Adrenal gland (tissue), 19 donors: ENCODE measurements at places on chromosomes 3 and 15. TPM values are rescaled to one million over a fixed set of nuclear protein-coding genes. Genes with fewer than 3 reads are reported as not detected.

- no peaks in the 10 kb centered on the region for H3K4me1 ChIP-seq
- H3K4me3 ChIP-seq: no peak overlapping the region
- no peaks in the 10 kb centered on the region for H3K36me3 ChIP-seq
- no peak for DNase-seq
- peaks cover 12% of the 10 kb centered on the region for H3K27me3 ChIP-seq
Measured at GRCh38 chr3:13937131-13937530, 57.3 kb upstream of the WNT7A start.

GRCh38 chr15:78072080-78072892 is 5.2 kb downstream of the TBC1D2B start:
- peak; percentile 89 for DNase-seq
- no peaks in the 10 kb centered on the region for H3K27me3 ChIP-seq
- H3K27ac ChIP-seq: peak overlapping the region; percentile 94

MGLL gene
- polyA plus RNA-seq: 48.1 TPM

OR5H2 gene
- not detected for polyA plus RNA-seq

DNA sequence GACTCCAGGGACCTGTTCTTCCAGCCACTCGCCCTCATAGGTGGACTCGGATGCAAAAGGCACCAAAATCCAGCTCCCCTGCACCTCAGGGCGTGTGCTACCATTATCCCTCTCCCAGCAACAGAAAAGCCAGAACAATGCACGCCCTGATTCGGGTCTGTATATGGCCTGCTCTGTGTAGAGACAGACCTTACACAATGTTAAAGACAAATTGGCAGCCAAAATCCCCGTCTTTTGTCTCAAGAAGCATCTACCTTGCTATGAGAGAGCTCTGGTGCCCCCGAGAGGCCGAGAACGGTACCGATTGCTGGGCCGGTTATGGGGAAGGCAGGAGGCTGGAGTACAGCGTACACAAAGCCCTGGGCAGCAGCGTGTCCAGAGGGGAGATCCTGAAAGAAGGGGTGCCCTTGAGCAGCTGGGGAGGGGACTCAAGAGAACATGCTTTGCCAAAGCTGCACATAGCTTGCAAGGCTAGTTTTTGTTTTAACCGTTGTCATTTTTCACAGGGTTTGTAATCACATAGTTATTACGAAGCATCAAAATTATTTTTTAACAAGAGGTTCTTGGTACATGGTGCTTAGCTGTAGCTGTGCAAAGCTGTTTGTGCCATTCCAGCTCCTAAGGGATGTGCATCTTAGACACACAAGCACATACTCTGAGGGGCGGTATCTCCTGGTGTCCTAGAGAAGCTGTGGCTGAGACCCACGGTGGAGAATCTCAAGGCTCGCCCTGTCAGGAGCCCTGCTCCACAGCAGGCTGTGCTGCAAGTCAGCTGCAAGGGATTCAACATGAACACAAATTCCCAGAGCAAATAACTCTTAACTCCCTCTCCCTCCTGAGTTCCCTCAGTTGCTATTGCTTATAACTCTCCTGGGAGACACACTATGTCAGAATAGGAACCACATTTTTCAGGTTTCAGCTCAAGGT is 461.5 kb upstream of the PPP2R3A start:
- no peaks in the 10 kb centered on the region for H3K4me1 ChIP-seq
- no peaks in the 10 kb centered on the region for H3K27me3 ChIP-seq
- H3K27ac ChIP-seq: no peak overlapping the region
- peak; percentile 87 for DNase-seq

DNA sequence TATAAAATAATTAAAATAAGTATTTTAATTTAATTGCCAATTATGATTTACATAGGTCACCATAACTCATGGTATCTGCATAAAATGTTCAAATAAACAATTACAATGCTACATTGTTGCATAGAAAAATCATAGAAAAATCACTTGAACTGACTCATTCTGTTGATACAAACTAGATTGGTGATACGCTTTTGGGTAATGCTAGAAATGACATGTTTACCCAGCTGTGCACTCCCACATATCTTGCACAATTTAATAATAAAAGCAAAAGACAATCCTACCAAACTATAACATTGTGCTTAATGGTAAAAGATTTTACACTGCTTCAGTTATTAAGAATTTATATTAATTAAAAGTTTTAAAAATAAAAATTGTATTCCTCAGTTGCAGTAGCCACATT is 45.8 kb upstream of the FBXL22 start:
- no peak for DNase-seq
- H3K27me3 ChIP-seq: no peaks in the 10 kb centered on the region
- no peaks in the 10 kb centered on the region for H3K36me3 ChIP-seq
- peaks cover 23% of the 10 kb centered on the region for H3K4me1 ChIP-seq
- no peak overlapping the region for H3K27ac ChIP-seq

CCR9 gene
- not detected for polyA plus RNA-seq

LEKR1 gene
- 1.1 TPM for polyA plus RNA-seq

- no peaks in the 10 kb centered on the region for H3K4me1 ChIP-seq
- H3K36me3 ChIP-seq: no peaks in the 10 kb centered on the region
- no peak overlapping the region for H3K27ac ChIP-seq
- DNase-seq: no peak
Measured at GRCh38 chr15:95644100-95644875, 686.2 kb upstream of the NR2F2 start.

- H3K27me3 ChIP-seq: peaks cover 4% of the 10 kb centered on the region
- no peaks in the 10 kb centered on the region for H3K36me3 ChIP-seq
- no peak overlapping the region for H3K27ac ChIP-seq
- no peak overlapping the region for H3K4me3 ChIP-seq
Measured at GRCh38 chr3:55180161-55180560, 252.3 kb upstream of the LRTM1 start.

- no peak for DNase-seq
- H3K4me3 ChIP-seq: no peak overlapping the region
- no peaks in the 10 kb centered on the region for H3K27me3 ChIP-seq
- no peaks in the 10 kb centered on the region for H3K4me1 ChIP-seq
- no peak overlapping the region for H3K27ac ChIP-seq
Measured at GRCh38 chr3:126445506-126445905, 30.2 kb downstream of the ZXDC start.

DNA sequence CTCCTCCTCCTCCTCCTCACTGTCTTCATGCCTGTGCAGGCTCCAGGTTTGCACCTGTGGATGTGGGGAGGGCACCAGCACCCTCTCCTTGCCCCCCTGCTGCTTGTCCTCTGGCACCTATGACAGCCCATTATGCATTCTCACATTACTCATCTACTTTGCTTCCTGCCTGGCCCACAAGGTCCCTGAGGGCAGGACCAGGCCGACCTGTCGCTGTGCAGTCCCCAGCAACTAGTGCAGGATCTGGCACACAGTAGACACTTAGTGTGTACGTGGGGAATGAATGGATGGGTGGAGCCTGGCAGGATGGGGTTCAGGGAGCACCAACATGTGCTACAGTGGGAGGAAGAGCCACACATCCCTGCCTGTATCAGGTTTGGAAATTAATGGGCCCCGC is 58.3 kb upstream of the TMEM115 start:
- no peaks in the 10 kb centered on the region for H3K36me3 ChIP-seq
- no peaks in the 10 kb centered on the region for H3K4me1 ChIP-seq
- H3K27me3 ChIP-seq: no peaks in the 10 kb centered on the region
- H3K27ac ChIP-seq: no peak overlapping the region

OXTR gene
- 0.61 TPM for polyA plus RNA-seq

DNA sequence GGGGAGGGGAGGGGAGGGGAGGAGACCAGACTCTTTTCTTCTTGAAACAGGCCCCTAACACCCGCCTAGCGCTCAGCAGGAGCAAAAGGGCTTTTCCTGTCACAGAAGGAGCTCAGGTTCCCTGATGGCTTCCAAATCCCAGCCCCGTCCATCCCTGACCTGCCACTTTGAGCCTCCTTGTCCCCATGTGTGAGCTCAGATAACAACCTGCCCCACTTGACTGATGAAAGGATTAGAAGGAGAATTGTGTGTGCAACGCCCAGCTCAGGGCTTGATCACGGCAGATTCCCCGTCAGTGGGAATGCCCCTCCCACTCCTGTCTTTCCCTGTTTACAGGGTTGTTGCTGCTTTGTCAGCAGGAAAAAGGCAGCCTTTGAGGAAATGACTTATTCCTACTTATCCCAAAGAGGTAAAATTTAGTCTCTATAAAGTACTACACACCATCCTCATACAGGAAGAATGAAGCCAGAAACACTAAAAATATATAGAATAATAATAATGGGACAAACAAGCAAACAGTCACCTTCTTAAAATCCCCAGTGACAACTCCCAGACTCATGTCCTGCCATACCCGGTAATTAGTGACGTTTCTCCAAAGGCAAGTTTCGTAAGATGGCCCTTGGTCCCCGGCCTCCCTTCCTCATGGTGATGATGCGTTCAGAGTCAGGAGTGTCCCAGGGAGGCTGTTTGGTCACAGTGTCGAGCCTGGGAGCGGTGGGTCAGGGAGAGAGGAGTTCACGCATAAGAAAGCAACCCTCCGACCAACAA is 6.1 kb upstream of the LRRC15 start:
- H3K36me3 ChIP-seq: no peaks in the 10 kb centered on the region
- no peak overlapping the region for H3K4me3 ChIP-seq
- no peak overlapping the region for H3K27ac ChIP-seq
- no peaks in the 10 kb centered on the region for H3K4me1 ChIP-seq

GRCh38 chr3:186942168-186942567 is 11.8 kb downstream of the ST6GAL1 start:
- H3K27ac ChIP-seq: no peak overlapping the region
- no peaks in the 10 kb centered on the region for H3K36me3 ChIP-seq
- no peak for DNase-seq
- H3K27me3 ChIP-seq: no peaks in the 10 kb centered on the region
- no peak overlapping the region for H3K4me3 ChIP-seq
- H3K4me1 ChIP-seq: no peaks in the 10 kb centered on the region

DNA sequence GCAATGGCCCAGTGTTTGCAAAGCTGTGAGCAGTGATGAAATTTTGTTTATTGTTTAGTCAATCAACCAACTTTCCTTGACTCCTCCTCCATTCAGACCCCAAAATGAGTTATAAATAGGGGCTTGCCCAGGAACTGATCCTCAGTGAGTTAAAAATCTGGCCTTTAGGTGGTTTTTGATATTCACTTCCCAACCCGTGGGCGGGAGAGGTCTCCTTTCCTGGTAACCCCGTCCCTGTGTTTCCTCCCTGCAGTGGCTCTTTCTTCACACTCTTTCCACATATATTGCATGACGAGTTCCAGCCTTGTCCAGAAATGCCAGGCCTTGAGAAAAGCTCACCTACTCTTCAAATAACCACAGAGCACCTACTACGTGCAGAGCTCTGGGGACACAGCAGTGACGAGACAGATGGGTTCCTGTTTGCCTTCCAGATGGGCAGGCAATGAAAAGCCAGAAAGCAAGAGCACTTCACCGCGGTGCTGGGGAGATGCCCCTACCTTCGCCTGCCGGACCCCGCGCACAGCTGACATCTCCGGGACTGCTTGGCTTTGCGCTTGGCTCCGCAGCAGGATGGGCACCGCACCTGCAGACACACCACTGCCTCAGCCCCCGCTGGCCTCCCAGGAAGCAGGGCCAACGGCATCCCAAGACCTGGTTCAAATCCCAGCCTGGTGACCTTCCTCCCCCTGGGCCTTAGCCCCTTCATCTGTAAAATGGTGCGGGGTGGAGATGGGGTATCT is 17.2 kb downstream of the SSUH2 start:
- no peaks in the 10 kb centered on the region for H3K36me3 ChIP-seq
- H3K4me3 ChIP-seq: no peak overlapping the region
- no peak overlapping the region for H3K27ac ChIP-seq
- H3K4me1 ChIP-seq: no peaks in the 10 kb centered on the region
- no peaks in the 10 kb centered on the region for H3K27me3 ChIP-seq

GRCh38 chr15:101803676-101804075 is 367 bp downstream of the OR4F6 start:
- no peak for DNase-seq
- no peaks in the 10 kb centered on the region for H3K4me1 ChIP-seq
- no peak overlapping the region for H3K27ac ChIP-seq
- H3K4me3 ChIP-seq: no peak overlapping the region

- no peaks in the 10 kb centered on the region for H3K36me3 ChIP-seq
- no peak for DNase-seq
- no peak overlapping the region for H3K27ac ChIP-seq
- H3K4me3 ChIP-seq: no peak overlapping the region
- H3K4me1 ChIP-seq: no peaks in the 10 kb centered on the region
- H3K27me3 ChIP-seq: no peaks in the 10 kb centered on the region
Measured at GRCh38 chr3:107325446-107325845, 51.8 kb upstream of the CCDC54 start.

PPP2R3A gene
- polyA plus RNA-seq: 2.3 TPM

GRCh38 chr3:71485896-71486295 is 97.6 kb downstream of the FOXP1 start:
- no peaks in the 10 kb centered on the region for H3K27me3 ChIP-seq
- H3K36me3 ChIP-seq: no peaks in the 10 kb centered on the region
- H3K27ac ChIP-seq: no peak overlapping the region
- DNase-seq: no peak
- H3K4me3 ChIP-seq: no peak overlapping the region
- no peaks in the 10 kb centered on the region for H3K4me1 ChIP-seq

DNA sequence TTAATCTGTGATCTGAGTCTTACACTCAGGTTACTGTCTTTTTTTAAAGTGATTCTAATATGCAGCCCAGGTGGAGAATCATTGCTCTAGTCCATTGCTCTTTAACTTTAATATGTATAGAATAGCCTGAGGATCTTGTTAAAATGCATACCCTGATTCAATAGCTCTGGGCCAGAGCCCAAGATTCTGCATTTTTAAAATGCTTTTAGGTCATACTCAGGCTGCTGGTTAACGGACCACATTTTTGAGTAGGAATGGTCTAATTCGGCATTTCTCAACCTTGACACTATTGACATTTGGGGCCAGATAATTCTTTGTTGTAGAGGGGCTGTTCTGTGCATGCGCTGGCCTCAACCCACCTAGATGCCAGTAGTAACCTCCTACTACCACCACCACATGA is 20.9 kb upstream of the FSTL1 start:
- H3K27ac ChIP-seq: no peak overlapping the region
- no peaks in the 10 kb centered on the region for H3K27me3 ChIP-seq
- no peak overlapping the region for H3K4me3 ChIP-seq
- DNase-seq: no peak
- no peaks in the 10 kb centered on the region for H3K4me1 ChIP-seq

UPK1B gene
- polyA plus RNA-seq: not detected

GRCh38 chr3:57682284-57682683 is 10.6 kb downstream of the DENND6A start:
- no peak overlapping the region for H3K4me3 ChIP-seq
- no peak for DNase-seq
- peaks cover 22% of the 10 kb centered on the region for H3K4me1 ChIP-seq
- no peaks in the 10 kb centered on the region for H3K36me3 ChIP-seq
- H3K27me3 ChIP-seq: no peaks in the 10 kb centered on the region
- no peak overlapping the region for H3K27ac ChIP-seq

DNA sequence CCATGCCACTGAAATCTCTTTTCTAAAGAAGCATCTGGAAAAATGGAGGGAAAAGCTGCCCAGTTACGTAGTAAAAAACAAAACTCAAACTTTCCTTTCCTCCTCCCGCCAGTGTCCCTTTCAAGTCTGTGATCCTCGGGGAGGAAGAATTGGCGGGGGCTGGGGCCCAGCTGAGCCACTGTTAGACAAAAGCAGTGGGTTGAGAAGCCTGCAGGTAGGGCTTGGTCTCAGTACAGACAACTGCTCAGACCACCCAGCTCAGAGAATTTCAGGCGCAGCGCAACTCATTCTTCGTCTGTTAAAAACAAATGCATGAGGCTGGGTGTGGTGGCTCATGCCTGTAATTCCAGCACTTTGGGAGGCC is 117.1 kb downstream of the MYLK start:
- no peak overlapping the region for H3K27ac ChIP-seq
- no peaks in the 10 kb centered on the region for H3K36me3 ChIP-seq
- no peaks in the 10 kb centered on the region for H3K27me3 ChIP-seq
- H3K4me3 ChIP-seq: no peak overlapping the region
- no peak for DNase-seq
